ENCODE measurements at places on chromosomes 5 and 9.

DNA sequence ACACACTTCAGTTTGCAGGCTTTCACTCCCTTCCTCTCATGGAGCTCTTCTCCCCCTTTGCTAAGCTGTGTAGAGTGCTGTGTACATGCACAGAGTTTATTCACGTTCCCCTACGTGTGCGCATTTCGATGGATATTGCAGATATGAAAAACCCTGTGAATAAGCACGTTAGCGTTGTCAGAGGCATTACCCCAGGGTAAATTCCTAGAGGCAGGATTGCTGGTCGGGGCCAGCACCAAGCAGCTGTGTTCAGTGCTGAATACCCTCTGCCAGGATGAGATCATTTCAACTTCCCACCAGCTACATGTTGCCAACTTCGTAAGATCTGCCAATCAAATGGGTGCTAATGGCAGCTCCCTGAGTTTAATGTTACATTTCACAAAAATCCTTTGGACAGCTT lies 172.3 kb upstream of the PPP1R26 start:
- DNase-seq: no peak

DNA sequence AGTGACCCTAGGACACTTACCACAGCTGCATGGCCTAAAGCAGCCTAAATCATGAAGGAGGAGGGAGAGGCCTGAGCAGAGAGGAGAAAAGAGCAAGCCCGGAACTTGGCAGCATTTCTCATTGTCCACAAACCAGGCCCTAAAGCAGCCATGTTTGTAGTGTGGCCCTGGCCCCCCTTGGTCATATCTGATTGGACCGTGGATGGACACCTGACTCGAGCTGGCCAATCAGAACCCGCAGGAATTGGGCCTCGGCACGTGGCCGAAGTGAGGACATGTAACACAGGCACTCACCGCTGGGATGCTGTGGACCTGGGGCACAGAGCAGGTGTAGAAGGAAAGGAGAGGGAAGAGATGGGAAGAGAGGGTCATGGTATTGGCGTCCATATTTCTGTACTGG lies 56.9 kb downstream of the ASS1 start:
- no peak for DNase-seq

- DNase-seq: no peak
These were observed 588 bp upstream of the BRINP1 start for GRCh38 chr9:119369680-119370366.

GRCh38 chr5:170722316-170722715 lies 61.2 kb upstream of the GABRP start:
- no peak for DNase-seq

GRCh38 chr5:59766427-59767210 lies 126.9 kb downstream of the PDE4D start:
- DNase-seq: no peak

GRCh38 chr5:77843570-77844372 lies 67.6 kb upstream of the TBCA start:
- no peak for DNase-seq

DNA sequence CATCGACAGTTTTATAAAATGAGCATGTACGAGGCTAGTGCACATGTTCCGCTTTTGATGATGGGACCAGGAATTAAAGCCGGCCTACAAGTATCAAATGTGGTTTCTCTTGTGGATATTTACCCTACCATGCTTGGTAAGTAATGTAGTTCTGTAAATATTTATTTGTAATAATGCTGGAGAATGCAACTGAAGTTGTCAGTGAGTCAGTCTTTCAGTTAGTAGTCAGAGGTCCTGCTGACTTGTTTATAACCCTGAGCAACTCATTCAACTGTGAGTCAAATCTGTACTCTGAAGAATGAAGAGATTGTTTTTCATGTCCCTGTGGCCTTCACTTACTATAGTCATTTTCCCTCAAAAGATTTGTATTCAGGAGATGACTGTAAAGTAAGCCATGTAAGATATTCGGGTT lies 28.4 kb upstream of the GPR150 start:
- no peak for DNase-seq

- no peak for DNase-seq
These were observed 2.8 kb downstream of the GRHPR start for GRCh38 chr9:37425298-37425752.

- DNase-seq: no peak
These were observed 61.6 kb downstream of the SEMA4D start for GRCh38 chr9:89436326-89436725.

GRCh38 chr5:160543395-160543794 lies 121.7 kb downstream of the PTTG1 start:
- no peak for DNase-seq

DNA sequence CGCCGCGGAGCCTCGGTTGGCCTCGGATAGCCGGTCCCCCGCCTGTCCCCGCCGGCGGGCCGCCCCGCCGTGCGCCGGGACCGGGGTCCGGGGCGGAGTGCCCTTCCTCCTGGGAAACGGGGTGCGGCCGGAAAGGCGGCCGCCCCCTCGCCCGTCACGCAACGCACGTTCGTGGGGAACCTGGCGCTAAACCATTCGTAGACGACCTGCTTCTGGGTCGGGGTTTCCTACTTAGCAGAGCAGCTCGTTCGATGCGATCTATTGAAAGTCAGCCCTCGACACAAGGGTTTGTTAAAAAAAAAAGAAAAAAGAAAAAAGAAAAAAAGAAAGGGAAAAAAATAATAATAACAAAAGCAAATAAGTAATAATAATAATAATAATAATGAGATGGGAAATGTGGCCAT lies 112.8 kb downstream of the GCNT1 start:
- DNase-seq: no peak

DNA sequence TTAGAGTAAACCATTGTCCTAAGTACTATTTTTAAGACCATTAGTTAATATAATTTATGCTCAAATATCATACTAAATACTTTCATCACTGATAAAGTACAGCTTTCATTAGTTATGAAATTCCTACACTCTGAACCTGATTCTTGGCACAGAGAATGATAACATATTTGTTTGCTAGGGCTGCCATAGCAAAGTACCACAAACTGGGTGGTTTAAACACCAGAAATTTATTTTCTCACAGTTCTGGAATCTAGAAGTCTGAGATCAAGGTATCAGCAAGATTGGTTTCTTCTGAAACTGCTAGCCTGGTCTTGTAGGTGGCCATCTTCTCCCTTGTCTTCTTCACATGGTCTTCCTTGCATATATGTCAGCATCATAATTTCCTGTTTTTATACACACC lies 608.4 kb downstream of the TLE1 start:
- DNase-seq: no peak

DNA sequence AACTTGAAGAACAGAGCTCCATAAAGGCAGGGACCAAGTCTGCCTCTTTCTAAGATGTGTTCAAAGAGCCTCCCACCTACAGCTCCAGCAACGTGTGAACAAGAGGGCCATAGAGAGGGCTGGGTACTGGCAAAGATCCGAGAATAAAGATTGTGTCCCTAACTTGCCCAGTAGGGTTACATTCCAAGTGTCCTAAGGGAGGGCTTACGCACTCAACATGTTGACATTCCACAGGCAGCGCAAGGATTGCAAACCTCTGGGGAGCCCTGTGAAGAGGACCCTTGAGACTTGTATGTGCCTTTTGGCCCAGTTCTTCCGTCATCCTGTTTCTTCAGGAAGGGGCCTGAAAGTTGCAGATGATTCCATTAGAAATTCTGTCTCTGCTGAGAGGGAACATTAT lies 48.2 kb upstream of the ENTREP1 start:
- no peak for DNase-seq

- no peak for DNase-seq
These were observed 6.3 kb downstream of the NOXA1 start for GRCh38 chr9:137429546-137429890.

- DNase-seq: peak; percentile 74
These were observed 33.6 kb upstream of the GLIPR2 start for GRCh38 chr9:36102742-36103495.

DNA sequence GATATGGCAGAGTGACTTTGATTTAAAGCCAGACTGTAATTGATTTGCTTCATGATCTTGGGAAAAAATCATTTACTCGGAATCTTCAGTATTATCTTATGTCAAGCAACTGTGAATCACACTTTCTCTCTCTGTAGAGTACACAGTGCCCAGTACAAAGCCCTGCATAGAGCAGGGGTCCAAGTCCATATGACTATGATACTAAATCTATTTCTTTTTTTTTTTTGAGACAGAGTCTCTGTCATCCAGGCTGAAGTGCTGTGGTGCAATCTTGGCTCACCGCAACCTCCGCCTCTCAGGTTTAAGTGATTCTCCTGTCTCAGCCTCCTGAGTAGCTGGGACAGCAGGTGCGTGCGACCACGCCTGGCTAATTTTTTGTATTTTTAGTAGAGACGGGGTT lies 194.8 kb upstream of the SEMA6A start:
- DNase-seq: no peak

DNA sequence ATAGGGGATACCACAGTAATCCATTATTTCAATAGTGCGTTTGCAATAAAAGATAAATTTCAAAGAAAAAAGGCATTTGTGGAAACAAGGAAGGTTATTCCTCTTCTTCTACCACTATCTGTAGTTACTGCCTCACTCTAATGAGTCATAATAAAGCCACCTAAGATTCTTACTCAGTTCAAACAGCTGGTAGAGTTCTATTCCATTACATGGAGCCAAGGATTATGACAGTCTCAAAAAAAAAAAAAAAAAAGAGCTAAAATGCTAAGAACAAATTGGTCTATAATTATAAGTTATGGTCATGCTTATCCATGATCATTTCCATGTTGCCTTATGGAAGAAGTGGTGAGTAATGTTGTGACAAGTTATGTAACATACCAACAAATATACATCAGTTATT lies 46.3 kb downstream of the DENND1A start:
- DNase-seq: no peak
